ENCODE measurements at places on chromosomes 1 and 21.
A peak's percentile ranks its signal among the peaks of the same experiment; 100 is the strongest.

DNA sequence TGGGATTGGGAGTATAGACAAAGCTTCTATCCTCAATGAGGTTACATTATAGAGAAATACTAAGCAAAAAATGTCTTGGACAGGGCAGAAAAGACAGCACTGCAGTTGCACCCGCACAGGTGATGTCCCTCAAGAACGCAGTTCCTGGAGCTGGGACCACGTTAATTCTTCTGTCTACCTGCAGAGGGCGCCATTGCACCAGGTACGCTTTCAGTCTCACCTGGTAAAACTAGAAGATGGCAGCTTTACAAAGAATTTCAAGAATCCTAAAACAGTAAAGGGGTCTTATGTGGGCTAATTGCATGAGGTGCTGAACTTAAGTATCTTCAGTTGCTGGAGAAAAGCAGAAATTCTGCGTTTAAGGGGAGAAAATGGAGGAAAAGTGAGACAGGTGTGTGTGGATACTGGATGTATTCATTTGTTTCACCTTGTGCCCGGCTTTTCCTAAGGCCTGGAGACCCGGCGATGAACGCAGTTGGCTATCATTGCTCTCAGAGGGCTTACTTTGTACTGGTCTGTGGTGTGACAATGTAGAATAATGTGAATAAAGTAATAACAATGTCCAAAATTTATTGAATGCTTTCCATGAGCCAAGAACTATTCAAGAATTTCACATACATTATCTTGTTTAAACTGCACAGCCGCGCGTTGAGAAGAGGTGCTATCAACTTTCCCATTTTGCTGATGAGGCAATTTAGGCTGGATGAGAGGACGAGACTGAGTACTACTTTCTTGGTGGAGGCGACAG, 276.3 kb upstream of the GREM2 start:
- peak; percentile 4 for DNase-seq

- DNase-seq = no peak
Measured at GRCh38 chr1:85799737-85800136, 91.5 kb upstream of the ZNHIT6 start.

- no peak for DNase-seq
Measured at GRCh38 chr1:36486439-36487335, 4.0 kb upstream of the CSF3R start.

DNA sequence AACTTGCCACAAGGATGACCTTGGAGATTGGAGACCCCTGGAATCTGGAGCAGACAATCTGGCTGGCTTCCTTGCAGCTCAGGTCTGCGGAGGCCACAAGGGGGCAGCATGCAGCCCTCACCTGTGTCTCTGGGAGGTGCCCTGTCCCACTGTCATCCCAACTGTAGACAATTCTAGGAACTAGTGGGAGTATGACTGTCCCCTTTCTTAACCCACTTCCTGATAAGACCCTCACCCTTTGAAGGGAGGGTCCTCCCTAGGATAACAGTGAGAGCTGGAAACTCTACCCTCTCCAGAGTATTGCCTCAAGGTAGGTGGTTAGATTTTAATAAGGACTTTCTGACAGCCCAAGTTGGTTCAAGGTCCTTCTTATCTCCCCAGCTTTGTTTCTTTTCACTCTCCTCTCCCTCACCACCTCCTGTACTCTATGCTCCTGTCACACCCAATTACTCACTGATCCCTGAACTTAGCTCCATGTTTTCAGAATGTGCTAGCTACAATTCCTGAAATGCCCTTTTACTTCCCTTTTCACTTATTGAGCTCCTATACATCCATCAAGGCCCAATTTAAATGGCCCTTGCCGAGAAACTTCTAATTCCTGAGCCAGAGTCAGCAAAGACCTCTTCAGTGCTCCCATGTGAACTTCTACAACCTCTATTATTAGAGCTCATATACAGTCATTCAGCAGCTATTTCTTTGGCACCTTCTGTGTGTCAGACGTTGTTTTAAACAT, 9.2 kb upstream of the KCNQ4 start:
- DNase-seq = no peak

GRCh38 chr1:7380712-7381111, 390.4 kb upstream of the VAMP3 start:
- no peak for DNase-seq

- no peak for DNase-seq
Measured at GRCh38 chr1:145983960-145984830, 12.2 kb downstream of the TXNIP start.

- DNase-seq = no peak
Measured at GRCh38 chr1:156126043-156126629, 11.6 kb downstream of the LMNA start.

- no peak for DNase-seq
Measured at GRCh38 chr21:26148840-26149354, 21.7 kb downstream of the APP start.

DNA sequence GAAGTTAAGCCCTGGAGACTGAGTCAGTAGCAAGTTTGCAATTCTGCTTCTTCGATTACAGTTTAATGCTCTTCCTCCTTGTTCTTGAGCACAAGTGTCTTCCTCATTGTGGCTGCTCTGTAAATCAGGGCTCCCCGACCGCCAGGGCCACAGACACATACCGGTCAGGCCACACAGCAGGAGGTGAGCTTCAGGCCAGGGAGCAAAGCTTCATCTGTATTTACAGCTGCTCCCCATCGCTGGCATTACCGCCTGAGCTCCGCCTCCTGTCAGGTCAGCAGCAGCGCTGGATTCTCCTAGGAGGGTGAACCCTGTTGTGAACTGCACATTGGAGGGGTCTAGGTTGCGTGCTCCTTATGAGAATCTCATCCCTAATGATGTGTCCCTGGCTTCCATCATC, 1.7 kb upstream of the TRAPPC10 start:
- DNase-seq = no peak

DNA sequence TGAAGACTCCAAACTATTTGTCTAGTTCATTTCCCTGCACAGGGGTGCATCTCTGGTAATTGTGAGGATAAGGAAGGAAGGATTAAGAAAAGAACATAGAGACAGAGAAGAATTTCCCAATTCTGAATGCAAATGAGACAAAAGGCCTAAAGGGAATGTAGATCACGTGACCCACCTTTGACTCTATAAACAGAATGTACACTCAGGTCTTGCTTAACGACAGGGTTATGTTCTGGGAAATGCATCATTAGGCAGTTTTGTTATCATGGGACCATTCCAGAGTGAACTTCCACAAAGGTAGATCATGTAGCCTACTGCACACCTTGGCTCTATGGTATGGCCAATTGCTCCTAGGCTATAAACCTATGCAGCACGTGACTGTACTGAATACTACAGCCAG, 252.3 kb upstream of the ZP4 start:
- no peak for DNase-seq

DNA sequence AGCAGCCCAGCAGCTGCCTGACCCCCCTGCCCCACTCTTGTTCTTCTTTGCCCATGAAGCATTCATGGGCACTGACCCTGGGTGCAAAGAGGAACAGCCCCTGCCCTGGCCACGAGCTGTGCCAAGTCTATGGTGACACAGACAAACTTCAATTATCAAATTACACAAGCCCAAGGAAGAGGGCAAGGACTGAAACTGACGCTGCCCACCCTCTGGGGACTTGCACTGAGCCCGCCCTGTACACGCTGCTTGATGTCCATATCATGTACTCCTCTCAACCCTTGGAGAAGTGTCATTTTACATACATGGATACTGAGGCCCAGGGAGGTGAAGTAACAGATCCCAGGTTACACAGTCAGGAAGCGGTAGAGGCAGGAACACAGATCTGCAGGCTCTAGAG, 32.1 kb downstream of the NKAIN1 start:
- DNase-seq = no peak

- DNase-seq = no peak
Measured at GRCh38 chr1:227913764-227914721, 33.7 kb downstream of the WNT9A start.

GRCh38 chr1:18246543-18246942, 138.9 kb downstream of the IGSF21 start:
- DNase-seq = no peak

- DNase-seq = no peak
Measured at GRCh38 chr1:164664127-164664526, 105.1 kb downstream of the PBX1 start.

DNA sequence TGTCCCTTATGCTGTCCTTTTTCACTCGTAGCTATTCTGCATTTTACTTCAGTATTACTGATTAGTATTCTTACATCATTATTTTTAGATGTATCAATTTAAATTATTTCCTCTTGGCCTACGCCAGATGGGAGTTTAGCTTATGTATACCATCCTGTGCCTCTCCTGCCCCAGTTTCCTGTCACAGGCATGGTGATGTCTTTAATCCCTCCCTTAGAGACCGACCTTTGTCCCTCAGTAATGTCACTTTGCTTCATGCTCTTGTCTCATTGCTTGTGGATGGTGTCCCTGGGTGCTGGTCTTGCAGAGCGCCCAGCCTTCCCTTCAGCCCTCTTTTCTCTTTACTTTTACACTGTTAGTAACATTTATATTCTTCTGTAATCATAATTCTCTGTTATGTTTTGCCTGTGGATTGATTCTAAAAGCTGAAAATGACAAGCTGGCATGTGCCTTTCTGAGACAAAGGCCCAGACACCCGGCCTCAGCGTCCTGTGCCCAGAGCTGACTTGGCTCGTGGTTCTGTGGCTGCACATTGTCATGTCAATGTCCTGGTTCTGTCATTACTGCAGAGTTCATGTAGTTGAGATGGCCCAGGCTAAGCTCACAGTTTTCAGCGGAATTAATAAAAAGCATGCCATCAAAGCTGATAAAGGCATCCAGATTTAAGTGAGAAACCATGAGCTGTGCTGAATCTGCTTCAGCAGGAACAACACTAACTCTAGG, 100.7 kb downstream of the MTR start:
- no peak for DNase-seq

- DNase-seq = no peak
Measured at GRCh38 chr1:28037206-28037605, 51.2 kb downstream of the EYA3 start.

- no peak for DNase-seq
Measured at GRCh38 chr1:54027848-54028247, 9.9 kb upstream of the LDLRAD1 start.

DNA sequence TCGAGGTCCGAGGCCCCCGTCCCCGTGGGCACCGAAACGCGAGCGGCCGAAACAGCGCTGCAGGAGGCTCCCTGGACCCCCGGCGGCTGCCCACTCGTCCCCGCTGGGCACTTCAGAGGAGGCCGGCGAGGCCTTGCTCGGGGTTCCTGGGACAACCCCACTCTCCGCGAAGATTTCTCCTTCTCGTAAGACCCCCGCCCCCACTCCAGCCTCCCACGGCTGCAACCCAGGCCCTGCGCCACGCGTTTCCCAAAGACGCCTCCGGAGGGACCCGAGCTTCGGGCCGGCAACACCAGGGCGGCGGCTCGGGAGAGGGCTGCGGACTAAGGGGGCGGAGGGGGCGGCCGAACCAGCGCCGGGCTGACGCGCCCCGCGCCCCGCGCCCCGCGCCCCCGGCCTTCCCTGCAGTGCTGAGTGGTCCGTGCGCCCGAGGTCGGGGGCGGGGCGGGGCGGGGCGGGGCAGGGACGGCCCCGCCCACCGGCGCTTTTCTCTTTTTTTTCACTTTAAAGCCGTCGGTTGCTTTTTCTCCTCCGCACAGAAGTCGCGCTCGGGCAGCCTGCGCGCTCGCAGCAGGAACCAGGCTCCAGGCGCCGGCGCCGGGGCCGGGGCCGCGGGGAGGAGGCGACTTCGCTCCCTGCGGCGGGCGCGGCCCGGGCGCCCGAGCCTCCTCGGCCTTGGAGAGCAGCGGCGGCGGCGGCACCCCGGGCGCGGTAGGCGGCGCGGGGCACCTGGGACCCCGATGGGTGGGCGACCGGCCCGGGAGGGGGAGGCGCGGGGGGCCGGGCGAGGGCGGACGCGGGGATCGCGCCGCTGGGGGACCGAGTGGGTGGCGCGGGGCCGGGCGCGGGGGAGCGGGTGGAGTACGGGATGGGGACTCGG, at the start of gene SPSB1:
SPSB1 (plus strand) TSS at position 534 of the 880 bp plus-strand sequence. CDS start 62,998 bp downstream, outside the sequence.
- no peak for DNase-seq

DNA sequence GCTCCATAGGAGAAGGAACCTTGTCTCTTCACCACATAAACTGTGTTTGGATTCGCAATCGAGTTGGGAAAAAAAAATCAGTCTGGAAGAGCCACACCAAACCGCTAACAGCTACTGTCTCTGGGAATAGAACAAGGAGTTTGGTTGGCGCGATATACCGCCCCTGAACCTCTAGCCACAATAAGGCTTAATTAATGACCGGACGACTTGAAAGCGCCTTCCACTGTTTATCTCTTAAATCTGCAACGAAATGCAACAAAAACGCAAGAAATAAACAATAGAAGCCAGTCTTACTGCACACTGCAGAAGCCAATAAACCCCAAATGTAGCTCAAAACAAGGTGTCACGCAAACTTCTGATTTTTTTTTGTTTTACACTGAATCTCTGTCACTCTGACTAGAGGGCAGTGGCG, 10.9 kb downstream of the BTBD19 start:
- DNase-seq = no peak

- no peak for DNase-seq
Measured at GRCh38 chr1:193740762-193741161, 554.3 kb upstream of the B3GALT2 start.

- no peak for DNase-seq
Measured at GRCh38 chr1:100440075-100440809, 87.9 kb downstream of the CDC14A start.

DNA sequence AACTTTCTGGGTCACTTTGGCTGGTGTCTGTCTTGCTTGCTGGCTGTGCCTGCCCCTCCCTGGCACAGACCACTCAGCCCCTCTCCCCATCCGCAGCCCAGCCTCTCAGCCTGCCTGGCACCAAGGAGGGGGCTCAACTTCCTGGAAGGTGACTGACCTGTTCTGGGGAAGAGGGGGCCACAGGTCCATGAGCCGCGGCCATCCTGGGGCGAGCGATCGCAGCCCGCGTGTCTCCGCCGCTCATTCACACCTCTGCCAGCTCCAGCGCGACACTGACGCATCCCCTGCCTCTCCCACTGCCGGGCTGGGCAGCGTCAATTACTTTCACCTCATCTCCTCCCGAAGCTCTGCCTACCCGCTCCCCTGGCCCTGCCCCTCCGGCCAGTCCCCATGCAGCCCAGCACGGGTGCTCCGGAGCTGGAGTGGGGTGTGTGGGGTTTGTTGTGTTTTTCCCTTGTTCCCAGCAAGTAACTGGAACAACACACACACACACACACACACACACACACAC, 14.3 kb downstream of the SLC6A9 start:
- DNase-seq = no peak

GRCh38 chr21:38142224-38142623, 114.6 kb upstream of the KCNJ15 start:
- no peak for DNase-seq

GRCh38 chr1:178282949-178283367, 189.1 kb downstream of the RASAL2 start:
- DNase-seq = no peak

DNA sequence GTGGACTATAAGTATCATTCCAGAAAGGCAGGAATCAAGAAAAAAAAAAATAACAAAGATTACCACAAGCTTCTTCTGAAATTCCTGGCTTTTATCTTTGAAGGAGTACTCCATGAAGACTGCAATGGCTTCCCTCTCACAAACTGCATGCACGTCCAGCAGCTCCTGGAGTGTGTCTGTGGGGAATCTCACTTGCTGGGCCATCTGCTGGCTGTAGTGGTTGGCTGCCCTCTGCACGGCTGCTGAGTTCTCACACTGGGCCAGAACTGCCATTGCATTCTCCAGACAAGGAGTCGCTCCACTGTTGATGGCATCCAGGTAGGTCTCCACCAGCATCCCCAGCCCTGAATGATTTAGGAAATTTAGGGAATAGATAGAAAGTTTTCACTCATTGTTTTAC, 23.3 kb upstream of the GBP2 start:
- no peak for DNase-seq

Measured in NCI-H524 treated with DMSO at 0.1 percent for 48 hours (cell line).